ENCODE measurements at places on chromosomes 5 and 9.

DNA sequence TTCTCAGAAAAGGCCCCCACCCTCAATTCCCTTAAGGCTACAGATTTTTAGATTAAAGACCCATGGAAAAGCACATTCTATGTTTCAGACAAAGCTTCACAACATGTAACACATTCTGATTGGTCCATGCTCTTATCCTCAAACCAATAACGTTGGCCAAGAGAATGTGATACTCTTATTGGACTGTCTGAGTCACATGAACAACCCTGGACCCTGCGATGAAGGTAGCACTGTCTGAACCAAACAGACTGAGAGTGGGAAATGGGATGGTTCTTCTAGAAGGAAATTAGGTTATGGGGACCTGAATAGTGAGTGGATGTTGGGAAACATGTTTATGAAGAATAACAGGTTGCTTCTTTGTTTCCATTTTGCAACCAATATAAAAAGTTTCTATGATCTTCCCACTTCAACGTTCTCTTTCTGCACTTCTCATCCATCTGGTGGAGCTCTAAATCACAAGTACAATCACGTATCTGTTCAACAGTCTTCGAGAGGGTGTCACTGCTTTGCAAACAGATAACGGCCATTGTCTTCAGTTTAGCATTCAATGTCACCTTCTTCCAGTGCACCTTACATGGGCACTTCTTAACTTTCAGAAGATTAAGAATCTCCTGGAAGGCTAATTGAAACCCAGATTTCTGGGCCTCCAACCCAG is 81.6 kb downstream of the PTCH1 start:
- DNase-seq: no peak

- no peak for DNase-seq
Measured at GRCh38 chr5:144195448-144195847, 24.8 kb downstream of the KCTD16 start.

- DNase-seq: no peak
Measured at GRCh38 chr5:66628561-66628960, 32.4 kb downstream of the MAST4 start.

- DNase-seq: no peak
Measured at GRCh38 chr5:88934439-88934838, 51.5 kb upstream of the MEF2C start.

DNA sequence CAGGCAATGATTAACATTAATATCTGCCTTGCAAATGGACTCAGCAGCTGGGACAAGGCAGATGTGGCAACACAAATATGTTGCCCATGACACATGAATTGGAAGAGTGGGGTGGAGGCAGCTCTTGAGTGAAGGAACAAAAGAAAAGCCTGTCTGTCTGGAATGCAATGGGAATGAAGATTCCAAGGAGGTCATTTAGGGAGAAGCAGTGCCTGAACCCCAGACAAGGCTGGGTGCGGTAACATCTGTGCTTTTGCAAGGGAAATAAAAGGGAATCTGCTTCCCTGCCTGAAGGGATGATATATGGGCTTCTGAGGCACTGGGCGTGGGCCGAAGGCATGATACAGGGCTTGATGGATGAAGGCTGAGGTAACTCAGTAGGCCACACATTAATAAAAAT is 94.1 kb upstream of the TRIM32 start:
- no peak for DNase-seq

- no peak for DNase-seq
Measured at GRCh38 chr9:35555246-35555701, 49.8 kb upstream of the TESK1 start.

GRCh38 chr5:139027150-139027549 is 152.0 kb upstream of the LRRTM2 start:
- no peak for DNase-seq

GRCh38 chr5:180423133-180423532 is 70.0 kb upstream of the GFPT2 start:
- DNase-seq: no peak

DNA sequence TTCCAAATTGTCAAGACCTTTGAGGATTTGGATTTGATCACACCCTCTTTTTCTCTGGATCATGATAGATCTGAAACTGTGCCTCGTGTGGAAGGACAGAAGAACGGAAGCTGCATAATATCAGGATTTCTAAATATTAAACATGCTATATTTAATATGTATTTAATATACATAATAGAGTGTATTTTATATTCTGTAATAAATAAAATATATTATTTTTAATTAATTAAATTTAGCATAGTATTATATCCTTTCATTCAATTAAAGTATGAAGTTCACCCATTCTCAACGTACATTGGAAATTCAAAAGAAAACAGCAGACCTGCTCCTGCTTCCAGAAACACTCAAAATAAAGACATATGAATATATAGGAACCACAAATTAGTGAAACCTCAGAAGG is 70.6 kb upstream of the GLIS3 start:
- no peak for DNase-seq

DNA sequence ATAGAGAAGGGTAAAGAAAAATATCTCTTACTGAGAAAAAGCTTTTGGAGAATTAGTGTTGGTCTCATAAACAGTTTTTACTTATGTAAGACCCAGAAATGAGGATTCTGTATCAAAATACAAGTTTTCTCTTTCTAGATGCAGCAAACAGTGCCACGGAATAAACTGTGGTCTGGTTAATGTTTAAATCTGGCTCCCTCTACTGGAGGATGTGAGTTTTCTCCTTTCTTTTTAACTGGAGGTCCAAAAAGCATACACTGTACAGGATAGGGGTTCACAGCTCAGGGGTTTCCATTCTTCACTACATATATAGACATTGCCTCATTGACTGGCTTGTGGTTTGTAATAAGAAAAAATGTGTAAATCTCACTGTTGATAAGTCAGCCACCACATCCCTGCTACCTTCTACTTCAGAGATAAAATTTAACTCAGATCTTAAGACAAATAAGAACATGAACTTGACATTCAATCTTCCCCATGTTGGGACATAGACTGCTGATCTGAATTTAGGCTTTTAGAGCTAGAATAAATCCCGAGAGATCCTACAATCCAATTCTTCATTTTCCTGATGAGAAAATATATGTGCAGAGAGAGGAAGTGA is 98.9 kb downstream of the CFAP95 start:
- DNase-seq: peak; percentile 52

DNA sequence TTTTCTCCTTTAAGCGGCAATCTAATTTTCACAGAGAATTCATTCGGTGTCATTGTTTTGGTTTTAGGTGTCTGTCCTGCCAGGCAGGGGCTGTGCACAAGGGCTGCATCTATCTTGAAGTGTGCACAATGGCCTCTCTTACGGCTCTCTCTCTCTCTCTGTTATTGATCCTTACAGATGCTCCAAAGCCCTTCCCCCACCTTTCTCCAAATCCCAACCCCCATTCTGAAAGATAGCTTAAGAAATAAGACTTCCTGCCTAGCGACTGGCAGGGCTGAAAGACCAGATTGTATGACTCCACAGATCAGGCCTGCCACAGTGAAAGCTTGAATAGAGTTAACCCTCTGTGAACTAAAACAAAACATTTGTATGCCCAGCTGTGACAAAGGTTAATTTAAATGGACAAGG is 86.5 kb upstream of the NR5A1 start:
- no peak for DNase-seq

GRCh38 chr9:110328763-110329162 is 8.9 kb downstream of the TXNDC8 start:
- DNase-seq: no peak

DNA sequence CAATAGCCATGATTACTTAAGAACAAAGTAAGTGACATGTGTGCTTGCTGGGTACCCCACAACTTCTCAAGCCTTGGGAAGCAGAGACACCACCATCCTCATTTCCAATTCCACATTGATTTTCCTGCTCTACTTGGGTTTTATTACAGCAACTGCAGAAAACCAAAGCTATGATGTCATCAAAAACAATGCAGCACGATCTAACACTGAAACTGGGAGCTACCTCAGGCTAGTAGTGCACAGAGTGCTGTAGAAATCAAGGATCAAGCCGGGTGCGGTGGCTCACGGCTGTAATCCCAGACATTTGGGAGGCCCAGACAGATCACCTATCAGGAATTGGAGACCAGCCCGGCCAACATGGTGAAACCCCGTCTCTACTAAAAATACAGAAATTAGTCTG is 174.4 kb upstream of the MSX2 start:
- DNase-seq: no peak

DNA sequence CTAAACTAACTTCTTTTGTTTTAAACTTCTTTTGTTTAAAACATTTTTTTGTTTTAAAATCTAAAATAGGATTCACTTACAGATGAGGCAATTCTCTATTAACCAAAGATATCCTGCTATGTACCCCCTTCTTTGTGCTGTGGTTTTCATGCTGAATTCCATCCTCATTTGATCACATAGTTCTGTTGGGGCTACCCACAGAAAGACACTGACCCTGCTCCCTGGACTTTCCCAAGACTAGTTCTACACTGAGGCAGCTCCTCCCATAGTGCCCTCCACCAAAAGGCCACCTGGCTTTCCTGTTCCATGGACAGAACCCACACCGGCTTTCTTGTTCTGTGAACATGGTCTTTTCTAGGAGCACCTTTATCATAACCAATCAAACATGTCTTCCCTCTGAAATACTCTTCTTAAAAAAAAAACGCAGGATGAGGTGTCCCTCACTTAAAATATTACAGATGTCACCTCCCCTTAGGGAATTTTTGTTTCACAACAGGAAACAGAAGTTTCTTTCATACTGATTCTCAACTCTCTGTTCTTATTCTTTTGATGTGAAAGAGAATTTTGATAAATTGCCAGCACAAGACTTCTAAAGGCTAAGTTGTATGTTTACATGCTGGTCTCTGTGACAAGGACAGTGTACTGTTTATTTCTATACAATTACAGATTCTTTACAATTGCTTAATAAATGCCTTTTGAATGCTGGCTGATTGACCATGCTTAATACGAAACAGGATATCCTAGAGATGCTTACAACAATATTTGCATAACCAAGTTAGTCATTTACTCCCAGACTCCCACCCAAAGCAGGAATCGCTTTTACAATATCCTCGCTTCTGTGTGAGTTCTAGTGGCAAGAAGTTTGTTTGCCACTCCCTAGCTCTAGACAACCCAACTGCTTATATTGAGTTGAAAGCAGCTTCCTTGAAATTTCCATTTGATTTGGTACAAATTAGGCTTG is 300.4 kb downstream of the DTWD2 start:
- no peak for DNase-seq

DNA sequence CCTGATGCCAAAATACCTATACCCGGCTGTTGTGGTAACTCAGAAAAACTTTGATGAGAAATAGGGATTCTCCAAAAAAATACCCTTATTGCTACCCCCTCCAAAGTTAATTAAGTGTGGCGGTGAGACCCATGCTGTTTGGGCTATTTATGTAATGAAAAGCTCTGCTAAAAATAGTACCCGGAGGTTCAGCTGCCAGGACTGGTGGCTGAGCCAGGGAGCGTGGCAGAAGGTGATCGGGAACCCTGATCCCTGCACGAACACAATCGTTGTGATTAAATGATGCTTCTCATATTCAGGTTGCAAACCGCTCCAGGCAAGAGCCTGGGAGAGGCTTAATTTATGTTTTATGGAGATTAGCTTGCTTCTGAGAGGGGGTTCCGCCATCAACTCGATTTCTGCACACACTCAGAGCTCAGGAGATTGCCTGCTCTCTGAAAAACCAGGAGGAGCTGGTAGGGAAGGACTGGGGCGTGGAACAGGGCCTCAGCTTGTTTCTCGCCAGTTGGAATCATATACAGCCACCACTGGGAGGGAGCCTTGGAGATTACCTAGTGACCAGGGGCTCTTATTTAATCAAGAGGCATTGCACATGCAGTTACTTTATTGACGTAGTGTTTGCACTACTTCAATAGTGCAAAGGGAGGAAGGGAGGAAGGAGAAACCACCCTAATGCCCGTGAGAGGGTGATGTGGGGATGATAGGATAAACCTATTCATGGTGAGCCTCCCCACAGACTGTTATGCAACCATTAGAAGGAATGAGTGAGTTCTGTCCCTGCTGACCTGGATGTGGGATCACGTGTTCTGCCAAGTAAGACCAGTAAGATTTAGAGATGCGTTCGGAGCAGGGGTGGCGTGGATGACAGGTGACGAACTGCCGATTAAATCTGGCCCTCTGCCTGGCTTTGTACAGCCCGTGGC is 23.4 kb downstream of the HRH2 start:
- DNase-seq: no peak

DNA sequence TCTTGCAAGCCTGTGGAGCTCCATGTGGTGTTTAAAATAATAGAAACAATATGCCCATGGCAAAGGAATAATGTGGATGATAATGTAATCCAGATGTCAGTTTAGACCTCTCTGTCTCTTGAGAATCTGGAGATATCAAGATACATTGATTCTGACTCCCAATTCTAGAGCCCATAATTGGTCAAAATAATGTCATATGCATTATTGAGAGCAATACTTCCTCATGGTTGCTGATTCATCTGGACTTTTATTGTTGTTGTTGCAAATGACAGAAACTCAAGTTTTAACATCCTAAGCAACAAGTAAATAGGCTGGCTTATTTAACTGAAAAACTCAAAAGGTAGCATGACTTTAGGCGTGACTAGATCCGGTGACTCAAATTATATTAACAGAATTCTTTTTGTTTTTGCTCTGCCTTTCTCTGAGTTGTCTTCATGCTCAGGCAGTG is 152.1 kb downstream of the PCSK1 start:
- no peak for DNase-seq

GRCh38 chr5:55406292-55406691 is 98.5 kb downstream of the MTREX start:
- no peak for DNase-seq

GRCh38 chr5:61737301-61737963 is 405.4 kb downstream of the ZSWIM6 start:
- DNase-seq: no peak

DNA sequence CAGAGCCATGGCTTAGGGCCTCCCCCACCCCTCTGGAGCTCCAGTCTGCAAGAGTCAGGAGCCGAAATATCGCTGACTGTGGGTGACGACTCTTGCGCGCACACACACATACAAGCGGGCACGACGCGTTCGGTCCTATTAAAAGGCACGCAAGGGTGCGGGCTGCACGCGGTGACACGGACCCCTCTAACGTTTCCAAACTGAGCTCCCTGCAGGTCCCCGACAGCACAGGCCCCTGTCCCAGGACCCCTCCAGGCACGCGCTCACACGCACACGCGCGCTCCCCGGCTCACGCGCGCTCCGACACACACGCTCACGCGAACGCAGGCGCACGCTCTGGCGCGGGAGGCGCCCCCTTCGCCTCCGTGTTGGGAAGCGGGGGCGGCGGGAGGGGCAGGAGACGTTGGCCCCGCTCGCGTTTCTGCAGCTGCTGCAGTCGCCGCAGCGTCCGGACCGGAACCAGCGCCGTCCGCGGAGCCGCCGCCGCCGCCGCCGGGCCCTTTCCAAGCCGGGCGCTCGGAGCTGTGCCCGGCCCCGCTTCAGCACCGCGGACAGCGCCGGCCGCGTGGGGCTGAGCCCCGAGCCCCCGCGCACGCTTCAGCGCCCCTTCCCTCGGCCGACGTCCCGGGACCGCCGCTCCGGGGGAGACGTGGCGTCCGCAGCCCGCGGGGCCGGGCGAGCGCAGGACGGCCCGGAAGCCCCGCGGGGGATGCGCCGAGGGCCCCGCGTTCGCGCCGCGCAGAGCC is at the start of gene GRIN1:
Gene GRIN1 (plus strand): TSS at position 433 of the 746 bp plus-strand sequence. CDS start 333 bp downstream, outside the sequence.
- DNase-seq: no peak

Data from HuH-7 (cell line).